Left renal pelvis (tissue), 4 donors: ENCODE measurements at places on chromosomes 4 and X.

GRCh38 chr4:174586651-174587050 is 64.4 kb upstream of the HPGD start:
- DNase-seq, result no peak

DNA sequence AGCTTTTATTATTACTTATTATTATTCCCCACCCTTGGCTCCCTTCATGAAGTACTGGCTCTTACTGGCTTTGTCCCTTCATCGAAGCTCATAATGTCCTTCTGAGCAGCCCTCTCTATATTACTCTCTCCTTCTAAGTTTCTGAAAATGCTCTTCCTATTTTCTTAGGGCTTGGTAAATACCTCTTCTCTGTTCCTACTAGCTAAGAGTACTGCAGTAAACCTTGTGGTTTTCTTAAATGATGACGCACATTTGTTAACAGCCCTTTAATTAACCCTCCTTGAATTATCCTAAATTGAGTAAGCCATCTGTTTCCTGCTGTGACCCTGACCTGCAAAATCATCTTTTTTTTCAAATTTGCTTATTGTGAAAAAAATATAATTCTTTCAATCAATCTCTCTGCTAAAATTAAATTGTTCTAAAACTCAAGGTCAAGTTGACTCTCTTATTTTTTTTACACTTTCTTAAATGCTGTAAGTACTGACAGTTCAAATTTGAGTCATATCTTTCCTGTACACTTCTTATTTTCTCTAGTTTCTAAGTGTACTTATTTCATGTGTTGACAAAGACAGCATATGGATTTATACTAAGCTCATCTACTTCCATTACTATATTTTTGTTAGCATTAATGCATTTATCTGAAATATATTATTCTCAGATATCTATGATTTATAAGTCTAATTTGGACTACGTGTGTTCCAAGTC is 148.9 kb downstream of the ADAM29 start:
- no peak for DNase-seq

- no peak for DNase-seq
These were observed 36.6 kb downstream of the PITX2 start for GRCh38 chr4:110586131-110586850.

GRCh38 chr4:106690487-106690886 is 321.9 kb upstream of the GIMD1 start:
- no peak for DNase-seq

- no peak for DNase-seq
These were observed 19.0 kb upstream of the MAML3 start for GRCh38 chr4:140172960-140173359.
